ENCODE measurements at places on chromosomes 11 and 22.

GRCh38 chr11:110305169-110306018, 9.0 kb upstream of the RDX start:
- no peak for DNase-seq

DNA sequence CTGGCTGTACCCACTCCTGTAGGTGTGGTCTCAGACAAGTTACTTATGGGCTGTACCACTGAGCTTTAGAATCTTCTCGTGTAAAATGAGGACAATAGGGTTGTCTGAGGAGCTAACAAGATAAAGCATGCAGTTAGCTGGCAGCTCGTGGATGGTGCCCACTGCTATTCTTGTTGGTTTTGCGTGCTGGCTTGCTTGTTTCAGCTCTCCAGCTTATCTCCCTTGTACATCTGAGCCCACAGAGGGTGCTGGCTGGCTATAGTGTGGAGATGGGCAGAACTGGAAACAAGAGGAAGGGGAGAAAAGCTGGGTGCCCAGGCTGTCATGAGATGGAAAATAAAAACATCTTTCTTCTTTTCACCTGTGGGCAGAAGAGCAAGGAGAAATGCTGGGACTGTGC, 46.5 kb upstream of the GALNT18 start:
- no peak for DNase-seq

DNA sequence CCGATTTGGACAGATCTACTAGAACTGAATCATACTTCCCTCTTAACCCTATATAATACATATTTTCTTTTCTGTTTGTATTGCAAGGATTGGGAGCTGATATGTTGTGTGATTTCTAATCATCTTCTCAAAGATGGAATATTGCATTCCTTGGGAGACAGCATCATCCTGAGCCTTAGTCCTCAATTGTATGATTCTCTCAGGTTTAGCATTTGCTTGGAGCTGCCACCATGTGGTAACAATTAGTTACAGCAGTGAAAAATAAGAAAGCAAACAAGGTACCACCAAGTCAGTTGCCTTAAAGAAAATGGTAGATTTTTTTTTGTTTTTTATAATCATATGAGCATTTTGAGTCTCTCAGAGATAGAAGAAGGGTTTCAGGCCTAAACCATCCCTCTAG, 11.9 kb downstream of the SNX19 start:
- DNase-seq, result no peak

GRCh38 chr11:42255906-42256305, 796.5 kb upstream of the LRRC4C start:
- no peak for DNase-seq

GRCh38 chr11:42713753-42714152, 598.0 kb upstream of the API5 start:
- DNase-seq, result no peak

- no peak for DNase-seq
Observed at GRCh38 chr11:10902301-10903063, 44.6 kb upstream of the ZBED5 start.

GRCh38 chr11:19580646-19581045, 132.0 kb upstream of the NAV2 start:
- DNase-seq, result no peak

- DNase-seq, result no peak
Observed at GRCh38 chr22:31602259-31602952, 59.6 kb downstream of the PISD start.

Data from activated CD4-positive, alpha-beta T cell treated with anti-CD3 and anti-CD28 coated beads, Interleukin-2, amount 10 ng/mL, durations not matched to agents 7 days and 5 days (primary cell).